ENCODE measurements at places on chromosomes 11 and 22.

DNA sequence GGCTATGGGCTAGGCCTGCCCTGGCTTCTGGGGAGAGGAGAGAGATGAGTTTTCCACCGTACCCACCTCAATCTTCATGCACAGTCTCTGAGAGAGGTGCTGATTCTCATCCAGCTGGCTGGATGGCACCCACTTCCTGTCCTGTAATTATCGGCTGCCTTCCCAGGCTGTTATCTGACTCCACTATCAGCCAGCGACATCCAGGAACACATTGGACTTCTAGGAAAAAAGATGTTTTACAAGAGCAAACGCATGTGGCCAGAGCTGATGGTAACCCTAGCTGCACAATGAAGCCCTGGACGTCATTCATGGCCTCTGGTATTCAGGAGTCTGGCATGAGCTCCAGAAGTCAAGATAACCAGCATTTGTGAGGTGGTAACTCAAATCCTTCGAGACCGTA, 137.4 kb downstream of the EHF start:
- no peak for DNase-seq

GRCh38 chr11:40360206-40360798, 1099.2 kb downstream of the LRRC4C start:
- DNase-seq, result no peak

GRCh38 chr11:7457211-7457610, 28.1 kb upstream of the OLFML1 start:
- DNase-seq, result no peak

DNA sequence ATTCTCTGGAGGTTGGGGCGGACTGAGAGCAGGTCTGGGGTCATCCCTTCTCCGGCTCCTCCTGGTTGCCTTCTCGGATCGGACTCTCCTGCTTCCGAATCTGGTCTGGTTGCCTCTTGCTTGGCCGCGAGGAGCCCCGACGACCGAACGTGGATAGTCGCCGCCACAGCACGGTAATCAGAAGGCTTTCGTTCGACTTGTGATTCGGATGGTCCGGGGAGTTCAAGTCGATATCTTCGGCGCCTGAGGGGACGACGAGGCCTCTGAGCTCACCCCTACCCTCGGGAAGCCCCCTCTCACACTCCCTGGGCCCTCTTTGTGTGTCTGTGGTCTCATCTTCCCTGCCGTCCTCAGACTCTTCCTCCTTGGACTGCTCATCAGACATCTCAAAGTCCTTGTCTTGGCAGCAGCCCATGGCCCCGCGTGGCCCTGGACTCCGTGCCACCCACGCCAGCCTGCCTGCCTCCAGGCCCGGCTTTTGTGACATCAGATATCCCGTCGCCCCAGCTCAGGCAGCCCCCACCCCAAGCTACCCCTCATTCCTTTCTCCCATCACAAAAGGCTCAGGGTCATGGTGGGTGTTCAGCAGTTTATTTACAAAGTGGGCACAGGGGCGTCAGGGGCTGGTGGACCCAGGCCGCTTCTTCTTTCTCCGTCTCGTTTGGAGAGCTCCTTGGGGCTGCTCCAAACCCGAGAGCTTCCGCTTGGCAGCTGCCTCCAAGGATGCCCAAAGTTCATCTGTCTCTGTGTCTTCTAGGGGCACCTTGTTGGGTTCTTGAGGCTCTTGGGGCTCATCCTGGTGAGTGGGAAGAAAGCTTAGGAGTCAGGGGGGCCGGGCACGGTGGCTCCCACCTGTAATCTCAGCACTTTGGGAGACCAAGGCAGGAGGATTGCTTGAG, at the start of gene TEX54:
TEX54 (minus strand) TSS at position 506 of the 899 bp plus-strand sequence.
- no peak for DNase-seq

DNA sequence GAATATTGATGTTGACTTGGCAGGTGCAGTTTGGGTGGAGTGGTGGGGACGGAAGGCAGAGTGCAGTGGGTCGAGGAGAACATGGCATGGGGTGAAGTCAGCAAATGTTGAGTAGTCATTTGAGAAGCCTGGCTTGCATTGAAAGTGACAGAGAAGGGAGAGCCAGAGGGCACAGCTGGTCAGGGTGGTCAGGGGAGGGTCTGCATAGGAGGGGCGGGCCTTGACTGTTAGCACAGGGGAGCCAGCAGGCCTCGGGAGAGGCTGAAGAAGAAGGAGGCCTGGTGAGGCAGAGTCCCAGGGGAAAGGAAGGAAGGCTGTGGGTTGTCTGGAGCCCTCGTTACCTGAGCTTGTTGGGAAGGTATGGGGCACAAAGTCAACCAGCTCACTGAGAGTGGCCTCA, 230.8 kb upstream of the TBCEL start:
- DNase-seq, result no peak

DNA sequence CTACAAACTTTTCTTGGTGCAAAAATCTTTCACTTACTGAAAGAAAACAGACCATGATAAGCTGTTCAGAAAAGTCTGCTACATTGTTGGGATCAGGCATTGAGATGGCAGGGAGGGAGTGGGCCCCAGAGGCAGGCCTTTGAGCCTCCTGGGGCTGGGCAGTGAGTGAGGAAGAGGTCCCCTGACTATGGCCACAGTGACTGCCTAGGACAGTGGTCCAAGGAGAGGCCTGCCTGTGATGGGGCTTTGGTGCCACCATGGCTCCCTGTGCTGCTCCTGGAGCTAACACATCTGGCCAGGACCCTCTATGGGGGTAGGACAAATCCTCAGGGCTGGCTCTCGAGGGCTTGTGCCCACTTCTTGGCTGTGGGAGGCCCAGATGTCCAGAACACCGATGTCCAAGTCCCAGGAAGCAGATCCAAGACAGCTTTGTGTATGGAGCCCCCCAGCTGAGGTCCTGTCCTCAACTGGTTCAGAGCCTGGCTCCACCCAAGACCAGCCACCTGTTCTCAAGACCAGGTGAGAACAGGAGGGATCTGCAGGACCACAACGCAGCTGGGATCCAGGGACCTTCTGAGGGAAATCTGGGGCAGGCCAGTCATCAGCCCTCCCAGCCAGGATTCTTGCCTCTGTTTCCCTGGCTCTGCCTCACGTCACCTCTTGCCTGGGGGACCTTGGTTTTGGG, 36.9 kb downstream of the PPM1F start:
- no peak for DNase-seq

DNA sequence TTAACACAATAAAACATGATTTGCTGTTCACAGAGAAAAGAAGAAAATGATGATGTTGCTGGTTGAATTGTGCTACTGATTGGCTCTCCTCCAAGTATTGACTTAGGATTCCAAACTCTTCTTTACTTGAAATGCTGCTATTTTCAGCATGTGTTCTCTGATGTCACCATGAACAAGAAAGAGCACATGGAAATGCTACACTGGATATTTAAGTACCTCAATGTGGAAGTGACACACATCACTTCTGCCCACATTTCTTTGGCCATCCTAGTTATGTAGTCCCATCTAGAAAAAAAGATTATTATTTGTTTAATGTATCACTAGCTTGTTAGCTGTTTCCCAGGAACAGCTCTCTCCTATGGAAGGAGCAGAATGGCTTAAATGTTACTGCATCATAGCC, 27.2 kb downstream of the OR52B2 start:
- no peak for DNase-seq

- no peak for DNase-seq
Measured at GRCh38 chr22:36649066-36649465, 54.5 kb downstream of the CACNG2 start.

DNA sequence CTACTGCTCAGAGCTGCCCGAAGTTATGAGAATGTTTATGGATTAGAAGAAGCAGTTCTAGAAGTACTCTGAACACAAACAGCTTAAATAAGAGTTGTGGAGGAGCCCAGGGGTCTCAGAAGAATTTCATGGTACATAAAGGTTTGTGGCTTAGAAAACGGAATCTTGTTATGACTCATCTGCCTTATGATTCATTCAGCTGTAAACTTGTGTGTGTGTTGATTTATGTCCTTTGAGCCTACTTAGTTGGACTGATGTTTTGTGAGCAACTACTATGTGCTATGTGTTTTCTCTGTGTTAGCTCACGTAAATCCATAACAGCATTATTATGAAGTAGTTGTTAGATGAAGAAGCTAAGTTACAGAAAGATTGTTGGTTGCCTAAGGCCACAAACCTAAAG, 203.7 kb downstream of the PGR start:
- no peak for DNase-seq

DNA sequence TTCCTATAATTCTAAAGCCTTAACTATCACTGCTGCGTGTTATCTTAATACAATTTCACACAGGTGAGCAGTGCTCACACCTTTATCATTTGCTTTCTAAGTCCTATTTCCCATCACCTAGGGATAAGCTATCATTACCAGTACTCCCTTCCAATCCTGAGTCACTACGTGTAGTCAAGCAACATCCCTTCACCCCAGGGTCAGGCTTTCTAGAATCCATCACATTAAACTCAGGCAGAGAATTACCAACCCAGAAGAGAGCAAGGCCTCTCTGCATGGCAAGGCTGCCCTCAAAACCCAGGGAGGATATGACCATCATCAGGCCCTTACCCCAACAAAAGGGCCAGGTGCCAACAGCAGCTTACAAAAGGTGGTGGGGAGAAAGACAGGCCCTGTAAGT, 9.8 kb downstream of the PACSIN2 start:
- DNase-seq, result no peak

DNA sequence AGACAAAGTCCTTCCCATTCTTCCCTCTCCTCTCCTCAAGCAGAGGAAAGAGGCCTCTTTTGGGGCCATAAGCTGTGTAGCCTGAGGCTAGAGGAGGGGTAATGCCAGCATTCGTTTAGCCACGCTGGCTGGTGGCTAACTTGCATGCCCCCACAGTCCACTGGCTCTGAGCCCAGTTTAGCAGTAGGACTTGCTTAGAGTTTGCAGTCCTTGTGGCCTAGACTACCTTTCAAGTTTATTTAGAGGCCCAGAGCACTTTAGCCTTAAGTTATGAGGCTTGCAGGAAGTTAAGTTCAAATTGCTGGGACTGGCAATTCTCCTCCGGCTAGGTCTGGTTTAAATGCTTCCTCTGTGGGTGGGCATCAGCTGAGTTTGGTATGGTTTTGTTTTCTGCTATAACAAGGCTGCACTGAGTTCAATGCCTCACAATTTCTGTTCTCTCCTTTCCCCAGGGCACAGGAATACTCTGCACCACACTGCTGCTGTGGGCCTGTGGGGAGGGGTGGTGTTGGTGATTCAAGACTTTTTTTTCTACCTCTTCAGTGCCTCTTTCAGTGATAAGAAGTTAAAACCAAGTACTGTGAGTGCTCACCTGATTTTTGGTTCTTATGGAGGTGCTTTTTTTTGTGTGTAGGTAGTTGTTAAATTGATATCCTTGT, 281.0 kb upstream of the C11orf87 start:
- no peak for DNase-seq

- no peak for DNase-seq
Measured at GRCh38 chr11:61049859-61050258, 52.4 kb upstream of the CD5 start.

- DNase-seq, result no peak
Measured at GRCh38 chr11:126669416-126669815, 313.9 kb downstream of the ST3GAL4 start.

- no peak for DNase-seq
Measured at GRCh38 chr11:77438487-77438886, 35.4 kb downstream of the PAK1 start.

GRCh38 chr11:46978005-46978491, 41.5 kb downstream of the CSTPP1 start:
- no peak for DNase-seq

DNA sequence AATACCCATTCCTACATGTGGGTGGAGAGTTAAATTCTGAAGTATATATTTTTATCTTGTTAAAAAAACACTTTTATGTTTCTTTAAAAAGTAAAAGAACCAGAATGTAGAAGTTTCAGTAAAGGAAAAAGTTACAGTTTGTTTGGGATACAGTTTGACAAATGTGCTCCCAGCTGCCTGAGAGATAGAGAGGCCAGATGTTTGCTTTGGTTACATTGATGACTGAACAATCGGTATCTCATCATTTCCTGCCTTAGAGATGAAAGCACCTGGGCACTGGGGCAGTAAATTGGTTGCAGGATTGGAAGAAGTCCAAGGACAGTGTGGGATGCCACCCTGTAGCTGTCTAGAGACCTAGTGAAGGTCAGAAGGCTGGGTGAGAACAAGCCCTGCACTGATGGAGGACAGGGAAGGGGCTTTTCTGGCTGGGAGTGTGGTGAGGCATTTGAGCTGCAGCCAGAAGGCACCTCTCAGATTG, 16.6 kb downstream of the MED15 start:
- peak; percentile 38 for DNase-seq

DNA sequence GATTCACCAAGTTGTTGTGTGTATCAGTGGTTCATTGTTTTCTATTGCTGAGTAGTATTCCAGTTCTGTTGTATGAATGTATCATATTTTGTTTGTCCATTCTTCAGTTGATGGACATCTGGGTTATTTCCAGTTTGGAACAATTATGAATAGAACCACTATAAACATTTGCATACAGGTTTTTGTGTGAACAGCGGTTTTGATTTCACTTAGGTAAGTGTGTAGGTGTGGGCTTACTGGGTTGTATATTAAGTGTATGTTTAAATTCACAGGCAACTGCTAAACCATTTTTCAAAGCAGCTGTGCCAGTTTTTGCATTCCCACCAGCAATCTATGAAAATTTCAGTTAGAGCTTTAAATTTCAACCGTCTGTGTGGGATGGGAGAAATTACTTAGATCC, 217.8 kb downstream of the NELL1 start:
- DNase-seq, result no peak

- DNase-seq, result no peak
Measured at GRCh38 chr11:10678101-10678500, 15.5 kb downstream of the IRAG1 start.

DNA sequence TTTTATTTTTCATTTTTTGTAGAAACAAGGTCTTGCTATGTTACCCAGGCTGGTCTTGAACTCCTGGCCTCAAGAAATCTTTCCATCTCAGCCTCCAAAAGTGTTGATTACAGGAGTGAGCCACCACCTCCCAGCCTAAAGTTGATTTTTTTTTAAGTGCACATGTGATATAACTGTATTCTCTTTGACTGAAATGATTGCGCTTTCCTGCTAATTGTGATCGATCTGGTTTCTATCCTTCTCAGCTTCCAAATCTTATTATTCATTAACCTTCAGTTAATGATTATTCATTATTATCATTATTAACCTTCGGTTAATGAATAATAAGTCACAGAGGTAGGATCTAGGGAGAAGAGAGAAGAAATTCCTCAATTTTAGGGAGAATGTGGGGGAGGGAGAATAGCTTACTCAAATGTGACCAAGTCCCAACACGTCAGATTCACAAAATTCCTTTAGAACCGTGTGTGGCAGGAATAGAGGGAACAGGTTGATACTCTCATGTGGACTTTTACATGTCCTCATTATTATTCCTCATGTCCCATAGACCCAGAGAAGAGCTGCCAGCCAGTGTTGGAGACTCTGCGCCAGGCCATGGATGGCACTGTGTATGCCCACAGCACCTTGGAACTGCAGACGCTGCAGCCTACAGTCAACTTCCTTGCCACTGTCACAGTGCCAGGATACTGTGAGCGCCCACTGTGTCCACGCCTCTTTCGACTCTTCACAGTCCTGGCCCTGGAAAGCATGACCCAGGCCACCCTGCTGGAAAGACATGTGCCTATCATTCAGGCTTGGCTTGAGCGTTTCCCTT, 47.1 kb downstream of the RRP8 start:
- no peak for DNase-seq

- no peak for DNase-seq
Measured at GRCh38 chr11:72954860-72955259, 140.6 kb downstream of the ATG16L2 start.
